ENCODE measurements at places on chromosomes 4 and X.

- DNase-seq: no peak
These were observed 22.2 kb downstream of the TMPRSS11E start for GRCh38 chr4:68469482-68469881.

- DNase-seq: peak; percentile 27
These were observed 9.4 kb downstream of the FNIP2 start for GRCh38 chr4:158778156-158778711.

DNA sequence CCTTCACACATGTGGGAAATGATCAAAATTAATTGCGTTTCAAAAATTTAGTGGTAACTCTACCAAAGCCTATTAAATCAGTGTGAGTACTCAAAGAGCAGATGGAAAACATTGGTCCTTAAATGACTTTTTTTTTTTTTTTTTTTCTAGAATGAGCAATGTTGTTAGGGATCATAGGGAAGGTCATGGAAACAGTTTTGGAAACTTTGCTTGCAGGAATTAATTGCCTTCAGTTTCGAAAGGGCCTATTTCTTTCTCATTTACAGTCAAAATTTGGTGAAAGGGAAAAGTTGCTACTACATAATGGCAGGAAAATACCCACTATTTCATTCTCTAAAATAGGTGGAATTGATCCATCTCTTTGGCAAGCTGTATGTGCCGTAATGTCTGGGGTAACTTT lies 160.9 kb downstream of the RTL9 start:
- DNase-seq: no peak

GRCh38 chrX:115521741-115522140 lies 39.2 kb upstream of the PLS3 start:
- no peak for DNase-seq

- no peak for DNase-seq
These were observed 25.9 kb upstream of the HELT start for GRCh38 chr4:184992422-184992821.

- DNase-seq: no peak
These were observed 98.3 kb downstream of the ITM2A start for GRCh38 chrX:79268788-79269187.
